ENCODE measurements at places on chromosomes 2 and 18.
A peak's percentile ranks its signal among the peaks of the same experiment; 100 is the strongest.

DNA sequence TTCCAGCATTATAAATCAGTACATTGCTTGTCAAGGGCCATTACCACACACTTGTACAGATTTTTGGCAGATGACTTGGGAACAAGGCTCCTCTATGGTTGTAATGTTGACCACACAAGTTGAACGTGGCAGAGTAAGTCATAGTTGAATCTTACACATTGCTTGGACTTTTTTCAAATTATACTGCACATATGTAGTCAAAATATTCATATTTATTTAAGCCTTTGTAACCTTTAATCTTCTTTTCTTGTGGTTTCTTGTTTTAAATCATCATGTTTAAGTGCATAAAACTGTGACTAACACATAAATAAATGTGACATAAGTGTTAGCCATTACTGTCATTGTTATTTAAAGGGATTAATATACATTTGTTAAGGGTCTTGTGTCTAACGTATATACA is 52.1 kb upstream of the EPB41L5 start:
- DNase-seq: peak; percentile 9

DNA sequence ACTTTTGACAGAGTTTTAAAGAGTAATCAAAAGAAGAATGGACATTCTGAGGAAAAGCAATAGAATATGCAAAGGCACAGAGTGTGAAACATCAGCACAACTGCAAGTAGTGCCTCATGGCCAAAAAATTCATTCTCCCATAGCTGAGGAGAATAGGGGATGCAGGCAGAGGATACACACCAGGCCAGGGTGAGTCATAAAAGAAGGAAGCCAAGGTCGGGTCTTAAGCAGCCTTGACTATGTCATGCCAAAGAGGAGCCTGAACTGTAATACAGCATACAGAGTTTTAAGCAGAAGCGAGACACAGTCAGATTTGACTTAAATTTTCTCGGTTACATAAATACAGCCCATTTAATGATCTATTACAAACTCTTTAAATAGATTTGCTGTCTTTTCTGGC is 165.0 kb downstream of the LNPK start:
- DNase-seq: peak; percentile 69

DNA sequence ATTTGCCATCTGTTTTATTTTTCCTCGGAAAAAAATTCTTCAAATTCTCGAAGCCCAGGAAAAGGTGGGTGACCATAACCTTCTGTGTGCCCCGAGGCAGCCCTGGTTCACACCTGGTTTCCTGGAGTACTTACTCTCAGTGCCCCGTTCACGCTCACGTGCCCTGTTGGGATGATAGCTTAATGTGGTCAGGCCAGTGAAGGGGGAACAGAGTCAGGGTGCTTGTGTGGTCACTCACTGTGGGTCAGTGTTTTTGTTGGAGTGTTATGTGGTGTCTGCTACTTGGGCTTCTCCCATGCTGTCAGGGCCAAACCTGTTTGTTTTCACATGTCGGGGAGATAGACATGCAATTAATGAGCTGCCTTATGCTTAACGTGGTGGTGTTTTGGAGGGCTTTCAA is 78.1 kb downstream of the MAP4K4 start:
- DNase-seq: no peak

GRCh38 chr2:200128296-200128695 is 172.9 kb downstream of the MAIP1 start:
- DNase-seq: no peak

- DNase-seq: no peak
These were observed 46.4 kb downstream of the ZNF804A start for GRCh38 chr2:184644685-184645084.

DNA sequence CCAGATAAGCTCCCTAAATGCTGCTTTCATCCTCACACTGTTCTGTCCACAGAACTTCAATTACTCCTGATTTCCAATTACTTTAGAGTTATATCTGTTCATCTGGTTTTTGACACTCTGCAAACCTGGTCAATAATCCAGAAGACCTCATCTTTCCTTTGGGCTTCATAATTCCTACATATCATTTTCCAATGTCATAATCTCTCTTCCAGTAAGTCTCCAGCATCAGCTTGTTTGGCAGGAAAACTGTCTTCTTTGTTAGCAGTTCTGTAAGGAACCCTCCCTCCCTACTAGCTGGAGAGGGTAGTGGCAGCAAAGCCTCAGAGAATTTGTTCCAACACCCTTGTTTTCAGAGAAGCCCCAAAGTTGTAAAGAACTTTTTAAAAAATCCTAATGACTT is 11.9 kb upstream of the SLC14A1 start:
- no peak for DNase-seq

- DNase-seq: no peak
These were observed 335 bp downstream of the TRAK2 start for GRCh38 chr2:201450954-201451291.

GRCh38 chr2:62718225-62718822 is 12.8 kb downstream of the EHBP1 start:
- DNase-seq: no peak

DNA sequence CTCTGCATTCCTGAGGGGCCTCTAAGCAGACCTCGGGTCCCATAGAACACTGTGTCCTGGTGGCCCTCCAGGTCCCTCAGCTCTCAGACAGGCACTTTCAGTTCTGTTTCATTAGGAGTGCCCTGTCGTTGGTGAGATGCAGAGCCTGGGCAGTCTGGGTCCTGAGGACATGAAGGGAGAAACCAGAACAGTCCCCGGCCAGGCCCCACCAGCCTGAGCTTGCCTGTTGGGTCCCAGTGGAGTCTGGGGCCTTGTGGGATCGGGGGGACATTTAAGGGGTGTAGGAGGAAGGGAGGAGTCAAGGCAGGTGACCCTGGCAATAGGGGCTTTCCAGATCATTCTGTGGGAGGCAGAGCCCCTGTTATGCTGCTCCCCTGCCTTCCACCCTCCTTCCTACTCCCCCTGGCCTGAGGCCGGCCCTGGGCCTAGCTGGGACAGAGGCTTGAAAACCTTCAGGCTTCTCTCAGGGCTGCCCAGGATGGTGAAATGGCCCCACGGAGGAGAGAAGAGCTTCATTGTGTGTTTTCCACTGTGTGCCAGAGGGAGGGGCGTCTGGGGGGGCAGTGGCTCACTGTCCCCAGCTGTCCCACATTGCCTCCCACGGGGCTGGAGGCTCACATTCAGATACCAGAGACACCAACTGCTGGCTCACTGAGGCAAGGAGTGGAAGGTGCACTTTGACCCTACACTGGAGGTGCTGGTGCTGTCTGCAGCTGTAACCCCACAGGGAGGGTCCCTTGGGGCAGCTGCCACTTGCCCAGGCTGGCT is 26.6 kb upstream of the CATIP start:
- no peak for DNase-seq

DNA sequence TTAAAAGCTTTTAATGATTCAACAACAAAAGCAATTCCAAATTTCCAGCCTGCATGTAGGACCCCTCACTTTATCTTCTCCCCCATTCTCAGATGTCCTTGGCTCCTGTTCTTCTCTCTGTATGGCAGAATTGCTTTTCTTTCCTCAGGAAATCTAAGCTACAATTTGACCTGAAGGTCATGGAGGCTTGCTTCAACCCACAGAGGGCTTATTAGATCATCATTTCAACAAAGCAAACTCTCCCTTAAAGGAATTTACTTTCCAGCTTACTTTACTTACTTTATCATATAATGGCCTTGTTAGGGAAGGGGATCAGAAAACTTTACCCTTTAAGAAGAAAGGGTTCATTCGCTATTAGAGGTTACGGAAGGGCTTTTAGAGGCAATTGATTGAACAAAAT is 211.5 kb downstream of the RAD51AP2 start:
- DNase-seq: no peak

GRCh38 chr2:25879133-25879730 is 945 bp upstream of the ASXL2 start:
- DNase-seq: peak; percentile 59

GRCh38 chr2:46486436-46486835 is 7.1 kb downstream of the TMEM247 start:
- DNase-seq: no peak

- DNase-seq: no peak
These were observed 53.4 kb downstream of the ATIC start for GRCh38 chr2:215365184-215365658.

DNA sequence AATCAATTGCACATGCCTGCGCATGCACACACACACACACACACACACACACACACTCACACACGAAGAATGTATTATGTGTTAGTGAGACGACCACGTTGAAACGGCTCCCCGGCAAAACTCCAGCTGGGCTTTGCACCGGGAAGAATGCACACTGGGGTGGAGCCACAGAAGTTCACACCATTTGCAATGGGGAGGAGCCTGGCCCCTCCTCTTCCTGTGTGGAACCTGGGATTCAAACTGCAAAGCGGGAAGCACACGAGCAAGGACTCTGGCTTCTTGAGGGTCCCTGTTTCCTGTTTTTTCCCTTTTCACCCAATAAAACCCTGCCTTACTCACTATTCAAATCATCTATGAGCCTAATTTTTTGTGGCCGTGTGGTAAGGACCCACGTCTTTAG is 304.0 kb upstream of the TMEFF2 start:
- DNase-seq: peak; percentile 6

DNA sequence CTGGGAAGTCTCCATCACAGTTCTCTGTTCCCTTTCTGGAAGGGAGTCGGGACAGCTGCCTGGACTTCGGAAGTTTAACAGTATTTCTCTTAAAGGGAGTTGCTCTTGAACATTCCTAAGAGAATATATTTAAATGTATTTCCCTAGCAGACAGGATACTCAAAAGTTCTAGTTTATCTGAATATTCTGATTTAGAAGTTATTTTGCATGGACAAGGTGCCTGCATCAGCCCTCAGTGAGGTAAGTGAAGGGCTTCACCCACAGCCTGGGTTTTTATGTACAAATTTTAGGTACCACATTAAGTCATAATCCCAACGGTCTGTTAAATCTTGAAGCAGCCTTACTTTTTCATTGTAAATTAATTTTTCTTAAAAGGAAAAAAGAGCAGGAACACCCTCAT is 65.1 kb upstream of the REV1 start:
- DNase-seq: no peak

DNA sequence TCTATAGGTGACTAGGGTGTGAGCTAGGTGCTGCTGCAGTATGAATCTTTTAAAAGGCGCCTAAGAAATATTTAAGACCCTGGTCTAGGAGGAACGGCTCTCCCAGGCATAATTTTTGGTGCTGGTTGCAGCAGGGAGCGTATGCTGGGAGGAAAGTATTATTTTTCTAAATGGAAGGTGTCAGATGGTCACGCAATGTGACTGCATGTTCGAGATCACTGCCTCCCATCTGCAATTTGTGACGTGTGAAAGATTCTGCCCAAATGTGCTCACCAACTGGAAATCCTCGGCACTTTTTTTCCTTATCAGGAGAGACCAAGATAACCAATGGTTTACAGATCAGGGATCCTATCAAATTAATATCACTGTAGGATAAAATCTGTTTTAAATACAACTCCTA is 95.6 kb upstream of the KLHL14 start:
- no peak for DNase-seq

GRCh38 chr2:21657445-21657844 is 533.7 kb downstream of the TDRD15 start:
- peak; percentile 47 for DNase-seq

DNA sequence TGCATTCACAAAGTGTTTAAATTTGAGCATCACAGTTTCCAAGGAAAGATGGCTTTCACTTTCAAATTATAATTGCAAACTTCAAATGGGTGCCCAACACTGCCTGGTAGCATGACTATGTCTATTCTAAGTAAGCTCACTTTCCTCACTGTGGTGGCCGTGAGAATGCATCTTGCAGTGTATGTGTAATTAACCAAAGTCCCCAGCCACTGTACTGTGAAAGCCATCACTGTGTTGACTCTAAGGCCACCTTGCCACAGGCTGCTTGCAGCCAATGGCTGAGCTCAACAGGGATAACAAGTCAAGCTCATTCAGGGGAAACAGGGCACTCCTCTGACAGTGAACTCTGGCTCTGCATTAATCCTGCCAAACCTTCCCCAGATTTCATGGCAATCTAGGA is 43.3 kb upstream of the LGALSL start:
- DNase-seq: no peak

DNA sequence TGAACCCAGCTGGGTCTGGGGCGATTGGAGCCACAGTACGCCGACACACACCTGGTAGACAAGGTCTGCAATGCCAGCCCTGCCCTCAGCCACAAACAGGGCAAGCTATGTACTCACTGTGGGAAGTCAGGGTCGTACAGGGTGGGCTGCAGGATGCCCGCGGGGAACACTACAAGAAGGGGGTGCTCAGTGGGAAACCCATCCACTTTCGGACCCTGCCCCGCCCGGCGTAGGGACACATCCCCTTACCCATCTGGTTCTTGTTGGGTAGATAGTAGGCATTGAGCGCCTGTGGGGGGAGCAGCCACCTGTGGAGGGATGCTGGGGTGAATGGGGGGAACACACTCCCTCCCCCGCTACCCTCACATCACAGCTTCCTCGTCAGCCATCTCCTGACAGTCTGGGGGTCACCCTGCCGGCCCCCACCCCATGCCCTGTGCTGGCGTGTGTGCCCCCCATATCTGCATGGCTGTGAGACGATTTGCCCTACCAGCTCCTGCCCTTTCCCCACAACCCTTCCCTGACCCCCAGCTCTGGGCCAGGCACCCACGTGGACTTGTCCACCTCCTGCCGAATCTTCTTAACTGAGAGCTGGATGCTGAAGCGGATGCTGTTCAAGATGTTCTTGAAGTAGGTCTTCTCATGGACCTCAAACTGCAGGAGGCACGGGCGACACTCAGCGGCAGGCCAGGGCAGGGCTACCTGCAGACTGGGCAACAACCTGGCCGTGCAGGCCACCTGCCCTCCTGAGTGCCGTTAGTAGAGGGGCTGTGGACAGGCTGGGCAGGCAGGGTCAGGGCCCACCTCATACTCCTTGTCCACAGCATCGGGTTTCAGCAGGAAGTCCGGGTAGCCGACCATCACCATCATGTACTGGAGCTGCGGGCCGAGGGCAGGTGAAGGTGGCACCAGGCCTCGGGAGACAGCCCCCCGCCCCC is 5.1 kb downstream of the ECEL1 start:
- DNase-seq: no peak

DNA sequence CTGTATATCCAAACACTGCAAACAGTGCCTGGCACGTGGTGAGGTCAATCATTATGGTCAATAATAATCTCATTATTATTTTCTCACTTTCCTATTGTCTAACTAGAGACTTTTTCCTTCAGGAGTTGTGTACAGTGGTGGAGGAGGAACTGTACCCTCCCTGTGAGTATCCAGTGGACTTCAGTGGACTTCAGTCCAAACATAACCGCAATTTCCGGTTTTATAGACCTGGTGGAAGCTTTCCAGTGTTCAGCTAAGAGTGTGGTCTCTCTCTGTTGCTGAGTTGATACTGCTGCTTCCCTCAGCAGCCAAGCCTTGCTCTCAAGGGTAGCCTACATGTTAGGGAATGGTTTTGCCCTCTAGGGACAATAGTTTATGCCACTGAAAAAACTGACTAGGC is 447.1 kb downstream of the TMEM182 start:
- DNase-seq: no peak

- no peak for DNase-seq
These were observed 77.2 kb upstream of the STK17B start for GRCh38 chr2:196248467-196249094.

- DNase-seq: no peak
These were observed 82.6 kb downstream of the THADA start for GRCh38 chr2:43513216-43513615.

GRCh38 chr2:200077210-200077650 is 121.8 kb downstream of the MAIP1 start:
- DNase-seq: no peak

GRCh38 chr18:50277942-50278341 is 3.4 kb downstream of the MBD1 start:
- peak; percentile 62 for DNase-seq

GRCh38 chr18:55031164-55031563 is 71.9 kb upstream of the CCDC68 start:
- DNase-seq: no peak

Measured in NCI-H226 (cell line).